ENCODE measurements at places on chromosomes 7 and 10.

DNA sequence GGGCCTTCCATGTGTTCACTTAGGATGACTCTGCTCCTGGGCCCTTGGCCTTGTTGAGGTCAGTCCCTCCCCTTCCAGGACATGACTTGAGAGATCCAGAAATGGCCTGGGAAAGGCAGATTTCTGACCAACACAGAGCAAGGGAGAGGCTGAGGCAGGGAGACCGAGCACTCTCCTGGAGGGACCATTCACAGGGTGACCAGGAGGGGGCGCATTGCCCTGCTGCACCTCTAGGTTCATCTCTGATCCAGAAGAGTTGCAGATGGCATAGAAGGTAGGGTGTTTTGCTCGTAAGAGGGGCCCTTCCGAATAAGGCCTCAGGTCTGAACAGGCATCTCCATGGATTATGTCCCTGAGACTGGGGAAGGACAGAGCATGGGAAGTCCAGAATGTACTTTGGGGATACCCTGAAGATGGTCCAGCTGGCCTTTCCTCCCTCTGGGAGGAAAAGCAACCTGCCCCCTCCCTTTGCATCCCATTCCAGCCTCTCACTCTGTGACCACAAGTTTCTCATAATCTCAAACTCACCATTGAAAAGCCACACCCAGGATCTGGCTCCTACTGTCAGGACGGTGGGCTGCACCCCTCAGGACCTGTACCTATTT, 6.6 kb downstream of the DMBT1 start:
- DNase-seq = peak; percentile 37

DNA sequence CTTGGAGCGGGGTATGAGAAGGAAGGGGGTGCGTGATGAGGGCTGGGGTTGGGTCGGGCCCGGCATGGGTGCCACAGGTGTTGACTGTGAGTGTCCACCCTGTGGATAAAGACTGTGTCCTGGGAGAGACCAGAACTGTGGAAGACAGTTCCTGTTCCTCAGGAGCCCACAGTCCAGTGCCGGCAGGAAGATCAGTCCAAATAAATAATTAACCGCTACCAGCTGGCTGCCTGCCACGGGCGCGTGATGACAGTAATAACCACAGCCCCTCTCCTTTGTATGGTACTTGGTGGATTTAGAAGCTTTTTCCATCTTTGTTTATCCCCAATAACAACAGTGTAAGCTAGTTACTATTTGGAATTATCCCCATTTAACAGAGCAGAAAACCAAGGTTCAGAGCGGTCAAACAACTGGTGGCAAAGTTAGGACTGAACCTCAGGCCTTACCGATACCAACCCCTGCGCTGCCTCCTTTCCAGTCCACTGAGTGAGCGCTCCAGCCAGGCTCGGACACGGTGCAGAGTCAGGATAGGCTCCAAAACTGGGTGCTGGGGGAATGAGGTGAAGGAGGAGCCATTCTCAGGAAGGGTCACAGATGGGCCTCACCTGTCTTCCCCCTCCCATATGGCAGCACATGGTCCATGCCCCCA, 5.1 kb downstream of the ZMIZ1 start:
- DNase-seq = peak; percentile 33

- peak; percentile 21 for DNase-seq
Measured at GRCh38 chr7:17029150-17029549, 147.4 kb upstream of the AGR3 start.

DNA sequence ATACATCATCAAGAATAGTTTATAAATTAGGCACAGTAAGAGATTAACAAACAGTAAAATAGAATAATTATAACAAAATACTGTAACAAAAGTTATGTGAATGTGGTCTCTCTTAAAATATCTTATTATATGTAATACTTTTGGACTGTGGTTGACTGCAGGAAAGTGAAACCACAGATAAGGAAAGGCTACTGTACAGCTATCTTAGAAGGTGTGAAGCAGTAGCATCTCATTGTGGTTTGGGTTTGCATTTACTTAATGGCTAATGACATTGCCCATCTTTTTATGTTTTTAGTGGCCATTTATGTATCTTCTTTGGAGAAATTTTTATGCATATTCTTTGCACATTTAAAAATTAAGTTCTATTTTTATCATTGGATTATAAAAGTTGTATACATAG, 296.4 kb upstream of the MAGI2 start:
- DNase-seq = no peak

DNA sequence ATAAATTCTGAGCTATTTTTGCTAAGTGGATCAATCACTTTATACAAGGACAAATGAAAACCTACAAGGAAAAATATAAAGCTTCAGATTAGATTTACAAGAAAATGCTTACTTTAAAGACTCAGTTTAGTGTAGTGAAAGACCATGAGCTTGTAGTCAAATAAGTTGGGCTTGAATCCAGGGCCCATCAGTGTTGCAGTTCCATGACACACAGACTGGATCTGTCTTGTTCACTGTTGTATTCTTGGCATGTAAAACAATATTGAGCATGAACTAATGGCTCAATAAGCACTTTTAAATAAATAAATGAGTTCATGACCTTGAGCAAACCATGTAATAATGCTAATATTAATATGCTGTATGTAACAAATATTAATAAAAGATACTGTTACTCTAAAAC, 164.6 kb upstream of the KCND2 start:
- DNase-seq = no peak

DNA sequence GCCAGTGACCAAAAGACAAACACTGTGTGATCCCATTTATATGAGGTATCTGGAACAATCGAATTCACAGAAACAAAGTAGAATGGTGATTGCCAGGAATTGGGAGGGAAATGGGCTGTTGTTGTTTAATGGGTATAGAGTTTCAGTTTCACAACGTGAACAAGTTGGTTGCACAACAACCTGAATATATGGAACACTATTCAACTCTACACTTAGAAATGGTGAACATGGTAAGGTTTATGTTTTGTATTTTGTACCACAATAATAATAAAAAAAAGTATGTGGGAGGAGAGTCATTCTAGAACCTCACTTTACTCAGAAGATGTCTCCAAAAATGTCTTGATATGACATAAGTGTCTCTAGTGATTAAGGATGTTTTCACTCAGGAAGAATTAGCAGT, 85.2 kb upstream of the SGCE start:
- no peak for DNase-seq

GRCh38 chr10:103517234-103518085, 24.0 kb downstream of the NEURL1 start:
- no peak for DNase-seq

DNA sequence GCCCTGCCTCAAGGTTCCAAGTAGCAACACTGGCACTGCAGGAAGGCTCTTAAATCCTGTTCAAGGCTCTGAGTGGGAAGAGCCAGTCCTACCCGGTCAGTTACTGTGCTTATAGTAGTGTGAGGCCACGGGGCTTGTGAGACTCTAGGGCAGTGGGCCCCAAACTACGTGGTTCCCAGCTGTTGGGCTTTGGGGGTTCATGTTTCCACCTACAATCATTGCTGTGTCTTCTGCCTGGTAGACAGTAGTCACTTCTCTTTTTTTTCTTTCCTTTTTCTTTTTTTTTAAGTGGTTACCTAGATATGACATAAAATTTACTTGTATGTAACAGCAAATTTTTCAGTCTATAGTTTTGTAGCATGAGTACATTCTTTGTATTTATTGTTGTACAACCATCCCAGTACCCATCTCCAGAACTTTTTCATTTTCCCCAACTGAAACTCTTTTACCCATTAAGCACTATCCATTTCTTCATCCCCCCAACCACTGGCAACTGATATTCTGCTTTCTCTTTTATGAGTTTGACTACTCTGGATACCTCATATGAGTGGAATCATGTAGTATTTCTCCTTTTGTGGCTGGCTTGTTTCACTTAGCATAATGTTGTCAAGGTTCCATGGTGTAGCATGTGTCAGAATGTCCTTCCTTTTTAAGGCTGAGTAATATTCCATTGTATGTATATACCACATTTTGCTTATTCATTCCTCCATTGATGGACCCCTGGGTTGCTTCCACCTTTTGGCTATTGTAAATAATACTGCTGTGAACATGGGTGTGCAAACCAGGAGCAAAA, 7.7 kb downstream of the UBTD1 start:
- no peak for DNase-seq

DNA sequence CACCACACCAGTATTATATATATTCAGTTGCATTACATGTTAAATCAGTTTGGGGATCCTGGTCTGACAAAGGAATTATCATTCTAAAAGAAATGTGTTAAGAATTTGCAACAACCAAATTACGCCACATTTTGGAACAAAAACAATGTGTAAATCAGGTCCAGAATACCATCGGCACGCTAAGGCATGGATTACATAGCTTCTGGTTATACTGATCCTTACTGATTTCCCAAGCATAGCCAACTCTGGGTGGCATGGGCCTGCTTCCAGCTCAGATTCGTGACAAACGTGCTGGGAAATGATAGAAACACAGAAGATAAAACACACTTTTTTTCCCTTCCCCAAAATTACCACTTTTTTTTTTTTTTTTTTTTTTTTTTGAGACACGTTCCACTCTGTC, 660.0 kb downstream of the SORCS1 start:
- DNase-seq = no peak

DNA sequence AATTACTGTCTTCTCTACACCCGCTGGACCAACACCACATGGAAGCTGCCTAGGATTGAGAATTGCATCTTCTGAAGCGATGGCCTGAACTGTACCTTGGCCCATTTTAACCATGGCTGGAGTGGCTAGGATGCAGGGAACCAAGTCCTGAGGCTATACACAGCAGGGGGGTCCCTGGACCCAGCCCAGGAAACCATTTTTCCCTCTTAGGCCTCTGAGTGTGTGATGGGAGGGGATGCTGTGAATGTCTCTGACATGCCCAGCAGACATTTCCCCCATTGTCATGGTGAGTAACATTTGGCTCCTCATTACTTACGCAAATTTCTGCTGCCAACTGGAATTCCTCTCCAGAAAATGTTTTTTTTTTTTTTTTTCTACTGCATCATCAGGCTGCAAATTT, 822.7 kb downstream of the PCDH15 start:
- no peak for DNase-seq

DNA sequence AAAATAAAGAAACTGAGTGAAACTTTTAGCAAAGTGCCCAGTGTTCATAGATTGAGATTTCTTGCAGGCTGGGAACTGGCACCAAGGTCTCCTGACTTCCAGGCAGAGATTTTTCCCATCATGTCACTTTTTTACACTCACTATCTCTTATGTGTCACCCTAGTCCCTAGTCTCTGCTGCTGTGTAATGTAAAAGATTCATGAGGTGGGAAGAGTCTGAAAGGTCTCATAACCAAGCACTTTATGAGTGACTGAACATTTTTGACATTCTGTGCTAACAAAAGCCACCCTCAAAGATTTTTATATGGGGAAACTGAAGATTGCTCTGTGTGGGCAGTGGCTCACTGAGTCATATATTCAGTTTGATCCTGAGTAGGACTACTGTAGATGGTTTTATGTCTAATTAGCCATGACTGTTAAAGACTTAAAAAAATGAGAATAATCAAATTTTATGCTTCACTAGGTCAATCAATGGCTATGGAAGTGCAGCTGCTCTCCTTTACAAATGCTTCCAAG, 900.3 kb upstream of the SORCS1 start:
- DNase-seq = no peak

GRCh38 chr7:151687523-151688235, 168.0 kb upstream of the RHEB start:
- no peak for DNase-seq

DNA sequence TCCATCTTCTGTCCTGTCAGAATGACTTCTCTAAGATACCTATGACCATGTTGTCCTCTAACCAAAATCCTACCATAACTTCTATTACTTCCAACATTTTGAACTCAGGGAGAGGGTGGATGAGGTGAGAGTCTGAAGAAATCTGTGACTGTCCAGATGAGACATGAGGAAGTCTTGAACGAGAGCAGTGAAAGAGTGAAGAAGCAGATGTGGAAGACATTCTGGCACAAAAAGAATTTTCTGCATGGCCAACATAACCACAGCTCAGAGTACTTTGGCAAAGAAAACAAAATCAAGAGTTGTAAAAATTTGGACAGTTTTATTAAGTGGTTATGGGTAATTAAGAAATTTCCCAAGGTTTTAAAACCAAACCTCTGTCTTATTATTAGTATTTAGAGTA, 141.6 kb downstream of the CPEB3 start:
- DNase-seq = no peak

GRCh38 chr10:34681933-34682332, 133.2 kb downstream of the PARD3 start:
- DNase-seq = no peak

GRCh38 chr10:34864149-34865067, 49.3 kb upstream of the PARD3 start:
- peak; percentile 24 for DNase-seq

GRCh38 chr10:33947544-33947943, 613.1 kb upstream of the NRP1 start:
- no peak for DNase-seq

DNA sequence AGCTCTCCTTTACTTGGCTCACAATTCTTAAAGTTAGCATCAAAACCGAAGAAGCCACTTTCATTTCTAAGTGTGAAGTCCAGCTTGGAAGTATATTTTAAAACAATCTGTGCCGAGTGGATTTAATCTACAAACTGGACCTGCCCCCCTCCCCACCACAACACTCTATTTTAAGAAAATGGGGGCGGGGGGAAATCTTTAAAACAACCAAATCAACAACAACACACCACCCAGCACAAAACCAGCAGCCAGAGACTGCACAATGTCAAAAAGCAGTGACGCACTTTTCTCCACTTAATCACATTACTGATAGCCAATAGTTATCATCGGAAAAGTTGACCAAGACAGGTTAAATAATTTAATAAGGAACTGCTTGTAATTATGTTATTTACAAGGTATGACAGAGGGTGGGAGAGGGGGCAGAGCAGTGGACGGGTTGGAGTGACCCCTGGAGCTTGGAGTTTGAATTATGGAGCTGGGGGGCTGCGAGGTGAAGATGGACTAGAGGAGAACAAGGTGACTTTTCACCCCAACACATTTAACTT, 2.8 kb downstream of the EBF3 start:
- no peak for DNase-seq

DNA sequence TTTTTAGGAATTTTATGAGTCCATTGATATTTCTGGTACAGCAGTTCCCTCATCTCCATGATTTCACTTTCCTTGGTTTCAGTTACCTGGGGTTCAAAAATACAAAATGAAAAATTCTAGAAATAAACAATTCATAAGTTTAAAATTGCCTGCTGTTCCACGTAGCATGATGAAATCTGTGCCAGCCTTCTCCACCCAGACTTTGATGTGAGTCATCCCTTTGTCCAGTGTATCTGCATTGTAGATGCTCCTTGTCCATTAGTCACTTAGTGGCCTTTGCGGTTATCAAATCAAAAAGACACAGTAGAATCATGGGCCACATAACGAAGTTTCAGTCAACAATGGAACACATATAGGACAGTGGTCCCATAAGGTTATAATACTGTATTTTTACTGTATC, 286.9 kb downstream of the PTEN start:
- no peak for DNase-seq

GRCh38 chr10:80619036-80619435, 81.3 kb downstream of the SH2D4B start:
- no peak for DNase-seq

Data from NCI-H82 (cell line).